ENCODE measurements at places on chromosomes 16 and 17. TPM values are rescaled to one million over a fixed set of nuclear protein-coding genes. Genes with fewer than 3 reads are reported as not detected.

The CEP295NL gene
- 0.77 TPM for total RNA-seq

DNA sequence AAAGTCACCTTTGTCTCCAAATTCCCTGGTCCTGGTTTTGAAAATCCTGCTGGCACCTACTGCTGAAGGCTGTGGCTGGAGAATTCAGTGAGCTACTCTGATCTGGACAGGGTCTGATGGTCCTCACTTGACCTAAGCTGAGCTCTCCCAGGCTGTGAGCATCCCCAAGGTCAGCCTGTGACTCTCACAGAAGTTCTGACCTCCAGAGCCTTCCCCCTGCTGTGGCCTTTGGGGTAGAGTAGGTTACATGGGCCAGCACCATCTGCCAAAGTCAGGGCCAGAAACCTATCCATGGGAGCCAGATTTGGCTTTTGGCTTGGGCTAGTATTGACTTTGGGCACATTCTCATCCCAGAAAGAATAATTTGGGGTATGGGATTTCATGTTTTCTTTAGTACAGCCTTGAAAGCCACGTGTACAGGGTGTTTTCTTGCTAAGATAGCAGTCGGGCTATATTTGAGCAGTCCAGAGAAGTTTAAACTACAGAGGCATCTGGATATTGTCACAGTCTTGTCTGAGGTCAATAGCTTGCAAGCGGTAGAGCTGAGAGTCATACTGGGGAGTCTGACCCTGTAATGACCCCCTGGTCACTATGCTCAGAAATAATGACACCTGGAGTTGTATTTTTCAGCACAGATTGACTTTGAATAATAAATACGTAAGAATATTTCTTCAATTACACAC, 6.2 kb upstream of the AGRP start:
- no peak for DNase-seq

GRCh38 chr16:18799500-18799899, 1.8 kb downstream of the ARL6IP1 start:
- DNase-seq: no peak

- DNase-seq: no peak
These were observed 194.2 kb upstream of the TBX2 start for GRCh38 chr17:61205401-61205800.

- peak; percentile 27 for DNase-seq
These were observed 48.1 kb downstream of the WNT3 start for GRCh38 chr17:46770439-46770817.

DNA sequence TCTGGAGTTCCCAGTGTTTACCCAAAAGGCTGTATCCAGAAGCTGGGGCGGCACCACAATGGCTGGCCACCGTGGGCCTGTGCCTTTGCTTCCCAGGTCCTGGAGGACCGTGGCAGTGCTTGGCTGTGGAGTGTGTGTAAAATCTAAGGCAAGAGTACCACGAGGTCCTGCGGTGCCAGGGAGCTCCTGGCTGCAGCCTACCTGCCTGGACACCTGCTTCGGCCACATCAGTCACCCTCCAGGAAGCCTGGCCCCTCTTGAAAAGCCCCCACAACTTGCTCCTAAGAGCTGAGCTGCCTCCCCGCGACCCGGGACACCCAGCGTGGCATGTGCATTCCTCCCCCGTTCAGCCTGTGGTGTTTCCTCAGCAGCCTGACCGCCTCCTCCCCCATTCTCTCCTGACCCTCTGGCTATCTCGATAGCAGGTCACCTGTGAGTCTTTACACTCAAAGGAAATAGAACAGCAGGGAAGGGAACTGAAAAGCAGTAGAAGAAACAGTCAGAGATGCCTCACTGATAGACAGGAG, 7.9 kb downstream of the TIMM22 start:
- DNase-seq: no peak

All from heart left ventricle (tissue), 16 donors.